ENCODE measurements at places on chromosomes 1 and 21.

- no peak for DNase-seq
Measured at GRCh38 chr1:152888126-152888525, 10.0 kb downstream of the SMCP start.

DNA sequence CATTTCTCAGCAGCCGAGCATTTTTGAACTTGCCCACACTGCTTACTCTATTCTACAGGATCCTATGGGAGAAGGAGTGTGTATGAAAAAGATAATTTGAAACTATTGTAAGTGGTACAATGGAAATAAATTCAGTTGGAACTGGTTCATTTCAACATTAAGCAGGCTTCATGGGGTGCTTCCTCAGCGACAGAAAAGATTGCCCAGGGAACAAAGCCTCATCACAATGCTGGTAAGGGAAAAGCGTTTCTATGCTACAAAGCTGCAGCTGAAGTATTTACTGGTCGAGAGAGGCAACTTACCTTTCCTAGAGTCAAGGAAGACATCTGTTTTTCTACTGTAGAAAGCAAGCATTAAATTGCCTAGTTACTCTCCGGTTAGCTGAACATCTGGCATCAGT, 568.2 kb upstream of the ZP4 start:
- DNase-seq, result no peak

GRCh38 chr1:81717230-81717629, 83.5 kb upstream of the ADGRL2 start:
- DNase-seq, result no peak

DNA sequence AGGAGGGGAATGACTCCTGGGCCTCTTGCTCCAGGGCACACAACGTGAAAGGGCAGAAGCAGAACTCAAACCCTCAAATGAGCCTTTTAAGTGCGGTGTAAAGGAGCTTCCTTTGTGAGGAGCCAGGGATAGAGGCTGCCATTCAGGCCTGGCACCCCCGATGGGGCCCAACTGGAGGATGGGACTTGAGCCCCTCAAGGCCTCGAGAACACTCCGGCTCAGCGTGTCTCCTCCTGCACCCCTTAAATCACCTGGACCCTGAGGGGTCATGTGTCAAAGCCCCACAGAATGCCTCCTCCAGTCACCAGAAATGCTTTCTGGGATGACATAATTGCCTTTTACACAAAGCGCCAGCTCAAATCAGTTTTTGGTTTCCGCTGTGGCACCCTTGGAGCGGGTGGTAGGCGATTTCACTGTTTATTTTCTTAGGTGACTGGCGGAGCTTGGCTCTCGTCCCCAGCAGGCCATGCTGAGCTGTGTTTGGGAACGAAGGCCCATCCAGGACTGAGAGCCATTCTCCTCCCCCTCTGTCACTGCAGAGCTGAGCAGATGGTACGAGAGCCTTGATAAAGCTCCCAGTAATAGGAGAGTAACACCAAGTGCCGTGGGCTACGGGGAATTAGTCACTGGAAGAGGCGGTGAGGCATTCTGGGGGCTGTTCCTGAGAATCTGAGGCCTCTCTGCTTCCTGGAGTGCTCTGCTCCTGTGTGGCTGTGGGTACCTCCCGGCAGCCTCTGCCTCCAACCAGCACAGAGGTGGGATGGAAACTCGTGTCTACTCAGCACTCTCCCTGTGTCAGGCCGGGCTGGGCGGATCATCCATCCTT, 163.0 kb downstream of the GRIK3 start:
- DNase-seq, result no peak

- no peak for DNase-seq
Measured at GRCh38 chr1:30883389-30884172, 25.0 kb downstream of the SDC3 start.

GRCh38 chr1:245805532-245805931, 650.7 kb downstream of the KIF26B start:
- no peak for DNase-seq

DNA sequence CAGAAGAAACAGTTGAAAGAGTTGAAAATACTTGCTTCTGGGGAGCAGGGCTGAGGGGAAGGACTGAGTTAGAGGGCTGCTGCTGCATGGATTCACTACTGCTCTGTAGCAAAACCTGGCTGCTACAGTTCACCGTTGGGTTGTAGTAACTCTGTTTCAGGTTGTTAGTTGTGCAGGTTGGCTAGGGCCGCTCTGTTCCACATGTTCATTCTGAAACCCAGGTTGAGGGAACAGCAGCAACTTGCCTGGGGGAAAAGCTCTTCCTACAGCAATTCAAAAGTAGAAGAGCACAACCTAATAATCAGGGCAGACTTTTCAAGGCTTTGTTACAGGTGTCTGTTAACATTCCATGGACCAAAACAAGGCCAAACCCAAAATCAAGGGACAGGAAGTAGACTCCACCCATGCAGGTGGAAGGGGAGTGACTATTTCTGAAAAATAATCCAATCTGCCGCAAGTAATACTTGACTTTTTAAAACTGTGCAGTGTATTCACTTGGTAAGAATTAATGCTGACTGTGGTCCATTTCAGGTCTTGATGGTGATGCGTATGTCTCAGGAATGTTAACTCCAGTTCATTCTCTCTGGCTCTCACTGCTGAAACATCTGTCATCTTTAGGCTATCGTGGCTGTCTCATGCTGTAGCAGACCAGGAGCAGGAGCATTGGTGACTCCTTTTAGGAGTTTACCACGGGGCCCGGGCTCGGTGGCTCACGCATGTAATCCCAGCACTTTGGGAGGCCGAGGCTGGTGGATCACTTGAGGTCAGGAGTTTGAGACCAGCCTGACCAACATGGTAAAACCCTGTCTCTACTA, 5.1 kb upstream of the PARK7 start:
- no peak for DNase-seq

GRCh38 chr1:84145068-84145467, 997 bp downstream of the PRKACB start:
- no peak for DNase-seq

DNA sequence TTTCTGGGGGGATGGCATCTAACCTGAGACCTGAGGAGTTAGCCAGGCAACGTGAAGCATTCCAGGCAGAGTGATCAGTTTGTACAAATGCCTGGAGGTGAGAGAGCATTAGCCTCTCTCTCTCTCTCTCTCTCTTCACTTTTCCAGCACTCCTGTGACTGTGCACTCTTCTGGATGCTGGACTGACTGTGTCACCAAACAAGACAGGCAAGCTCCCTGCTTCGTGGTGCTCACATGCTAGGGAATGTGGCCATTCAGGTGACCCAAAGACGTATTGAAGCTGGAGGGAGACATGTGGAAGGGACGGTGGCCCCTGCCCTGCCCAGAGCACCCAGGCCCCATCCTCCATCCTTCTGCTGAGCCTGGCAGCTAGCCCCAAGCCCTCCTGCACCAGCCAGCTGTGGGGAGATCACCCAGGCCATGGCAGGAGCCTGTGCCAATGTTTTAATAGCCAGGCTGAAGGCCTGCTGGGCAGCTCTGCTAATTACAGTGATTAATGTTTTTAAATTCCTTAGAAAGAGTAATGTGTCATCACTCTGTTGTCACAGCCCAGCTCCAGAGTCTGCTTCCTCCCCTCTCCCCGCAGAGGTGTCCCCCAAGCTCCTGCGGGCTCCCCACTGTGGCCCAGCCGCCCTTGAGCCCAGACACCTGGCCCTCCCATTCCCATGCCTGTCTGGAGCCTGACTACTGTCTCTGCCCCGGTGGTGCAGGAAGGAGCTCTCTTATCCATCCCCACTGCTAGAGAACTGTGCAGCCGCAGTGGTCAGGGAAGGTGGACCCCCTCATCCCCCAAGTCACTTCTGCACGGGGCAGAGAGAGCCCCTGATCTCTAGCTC, 48.9 kb downstream of the UBIAD1 start:
- no peak for DNase-seq

GRCh38 chr1:155070721-155071569, 7.4 kb downstream of the EFNA4 start:
- DNase-seq, result no peak

GRCh38 chr1:201426479-201427310, 5.2 kb upstream of the TNNI1 start:
- DNase-seq, result no peak

DNA sequence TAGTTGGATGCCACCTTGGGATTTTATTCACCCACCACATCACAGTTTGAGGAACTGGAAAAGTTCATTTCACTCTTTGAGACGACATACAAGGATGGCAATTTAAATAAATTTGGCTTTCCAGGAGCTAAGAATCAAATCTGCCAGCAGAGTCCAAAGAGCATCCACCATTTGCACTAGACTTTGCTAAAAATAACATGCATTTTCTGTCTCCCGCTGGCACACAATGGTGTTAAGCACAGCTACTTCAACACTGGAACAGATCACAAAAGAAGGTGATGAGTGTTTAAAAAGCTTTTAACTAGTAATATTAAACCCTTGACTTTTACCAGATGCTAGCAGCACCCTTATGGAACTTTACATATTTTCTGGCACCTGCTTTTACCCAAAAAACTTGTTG, 44.6 kb downstream of the MAEL start:
- no peak for DNase-seq

DNA sequence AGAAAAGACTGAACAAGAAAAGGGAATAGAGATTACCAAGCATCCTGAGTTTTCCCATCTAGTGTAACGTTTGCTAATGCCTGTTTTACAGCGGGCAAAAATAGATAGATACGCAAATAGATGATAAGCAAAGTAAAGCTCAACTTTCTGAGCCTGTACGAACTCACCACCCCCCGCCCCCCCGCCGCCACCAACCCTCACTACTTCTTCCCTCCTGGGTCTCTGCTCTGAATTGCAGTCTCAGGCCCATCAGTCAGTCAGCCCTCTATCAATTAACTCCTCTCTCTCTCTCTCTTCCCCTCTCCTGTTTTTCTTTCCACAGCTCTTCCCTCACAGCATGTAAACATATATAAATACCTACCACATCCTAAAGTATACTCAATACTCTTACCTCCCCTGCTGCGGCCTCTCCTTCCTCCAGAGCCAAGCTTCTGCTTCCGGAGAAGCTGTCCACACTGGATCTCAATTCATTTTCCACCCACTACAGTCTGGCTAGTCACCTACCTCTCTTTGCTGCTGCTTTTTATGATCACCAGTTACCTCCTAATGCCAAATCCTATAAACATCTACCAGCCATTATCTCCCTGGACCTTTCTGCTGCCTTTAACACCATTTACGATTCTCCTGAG, 64.6 kb downstream of the CAPN2 start:
- DNase-seq, result no peak

- DNase-seq, result no peak
Measured at GRCh38 chr1:181126871-181127587, 38.5 kb downstream of the IER5 start.

Measured in stimulated activated CD8-positive, alpha-beta memory T cell treated with anti-CD3 and anti-CD28 coated beads, Interleukin-15, amount 100 ng/mL, for 4 hours (primary cell).